KG1 (cell line): ENCODE measurements at places on chromosomes 16 and 17.

- no peak for DNase-seq
Observed at GRCh38 chr16:88116121-88116520, 164.9 kb downstream of the BANP start.

- no peak for DNase-seq
Observed at GRCh38 chr16:50377001-50377400, 8.2 kb upstream of the BRD7 start.

- DNase-seq, result no peak
Observed at GRCh38 chr16:56450275-56450985, 702 bp downstream of the NUDT21 start.

- DNase-seq, result no peak
Observed at GRCh38 chr16:75265911-75266701, 14.7 kb upstream of the BCAR1 start.

DNA sequence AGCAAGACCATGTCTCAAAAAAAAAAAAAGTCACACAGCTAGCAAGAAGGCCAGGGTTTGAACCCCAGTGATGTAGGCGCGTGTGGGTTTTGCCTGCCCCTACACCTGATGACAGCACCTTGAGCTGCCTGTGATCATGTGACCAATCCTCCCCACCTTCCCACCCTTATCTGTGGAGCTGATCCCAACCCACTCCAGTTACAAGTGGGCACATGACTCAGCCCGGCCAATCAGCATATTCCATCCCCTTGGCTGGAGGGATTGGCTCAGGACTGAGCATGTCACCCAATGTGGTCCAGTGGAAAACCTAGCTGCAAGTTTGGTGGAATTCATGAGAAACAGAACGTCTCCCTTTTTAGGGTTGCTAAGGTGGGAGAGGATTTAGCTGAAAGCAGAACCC, 6.6 kb downstream of the TMEM114 start:
- no peak for DNase-seq

DNA sequence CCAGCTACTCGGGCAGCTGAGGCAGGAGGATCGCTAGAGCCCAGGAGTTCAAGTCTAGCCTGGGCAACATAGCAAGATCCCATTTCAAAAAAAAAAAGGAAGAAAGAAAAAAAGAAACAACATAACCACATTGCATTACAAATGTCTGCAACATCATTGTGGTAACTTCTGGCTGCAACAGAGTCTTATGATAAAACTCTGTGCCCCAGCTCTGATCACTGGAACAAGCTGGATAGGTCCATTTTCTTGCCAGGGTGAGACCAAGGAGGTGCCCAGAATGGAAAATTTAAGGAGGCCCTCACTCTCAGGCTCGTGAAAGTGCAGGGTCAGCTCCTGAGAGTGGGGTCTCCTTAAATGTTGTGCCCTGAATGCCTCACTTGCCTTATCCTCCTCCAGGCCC, 37.8 kb upstream of the KDM8 start:
- DNase-seq, result no peak

DNA sequence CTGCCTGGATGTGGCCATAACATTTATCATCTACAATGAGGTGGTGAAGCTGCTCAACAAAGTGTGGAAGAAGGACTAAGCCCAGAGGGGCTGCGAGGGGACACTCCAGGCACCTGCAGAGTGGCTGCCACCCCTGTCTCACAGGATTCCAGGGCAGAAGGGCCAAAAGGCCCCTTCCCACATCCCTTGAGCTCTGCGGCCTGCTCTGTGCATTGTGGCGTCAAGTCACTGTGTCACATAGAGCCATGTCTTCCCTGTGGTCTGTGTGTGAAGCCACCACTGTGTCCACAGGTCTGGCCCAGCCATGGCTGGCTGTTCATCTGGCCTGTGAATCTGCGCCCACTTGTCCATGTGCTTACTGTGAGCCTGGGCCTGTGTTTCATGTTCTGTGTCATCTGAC, 1714.6 kb downstream of the TP53TG3F start:
- DNase-seq, result no peak

DNA sequence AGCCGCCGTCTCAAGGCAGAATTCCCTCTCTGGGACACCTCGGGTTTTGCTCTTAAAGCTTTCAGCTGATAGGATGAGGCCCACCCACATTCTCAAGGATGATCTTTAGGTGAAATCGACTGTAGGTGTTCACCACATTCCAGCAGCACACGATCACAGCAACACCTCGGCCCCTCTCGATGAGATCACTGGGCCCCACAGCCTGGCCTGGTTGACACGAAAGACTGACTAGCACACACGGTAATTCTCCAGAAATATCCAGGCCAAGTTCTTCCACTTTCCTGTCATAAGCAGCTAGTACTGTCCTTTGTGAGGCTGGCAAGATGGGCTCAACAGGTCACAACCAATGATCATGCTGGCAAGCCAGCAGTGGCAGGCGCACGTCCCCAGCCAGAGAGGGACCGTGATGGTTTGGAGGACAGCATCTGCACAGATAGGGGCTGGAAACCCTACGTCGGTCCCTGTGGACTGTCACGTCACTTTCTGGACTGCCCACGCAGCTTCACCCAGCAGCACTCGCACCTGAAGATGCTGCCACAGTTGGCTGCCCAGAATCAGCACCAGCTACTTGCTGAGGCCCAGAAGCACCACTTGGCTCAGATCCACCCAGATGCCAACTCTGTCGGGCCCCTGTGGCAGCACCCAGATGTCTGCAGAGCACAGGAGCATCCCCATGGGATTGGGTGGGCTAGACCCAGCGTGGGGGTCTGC, 17.4 kb downstream of the TMC6 start:
- no peak for DNase-seq

- DNase-seq, result no peak
Observed at GRCh38 chr16:64346080-64346479, 775.8 kb downstream of the CDH11 start.

- DNase-seq, result no peak
Observed at GRCh38 chr16:83343935-83344366, 463.8 kb upstream of the HSBP1 start.

DNA sequence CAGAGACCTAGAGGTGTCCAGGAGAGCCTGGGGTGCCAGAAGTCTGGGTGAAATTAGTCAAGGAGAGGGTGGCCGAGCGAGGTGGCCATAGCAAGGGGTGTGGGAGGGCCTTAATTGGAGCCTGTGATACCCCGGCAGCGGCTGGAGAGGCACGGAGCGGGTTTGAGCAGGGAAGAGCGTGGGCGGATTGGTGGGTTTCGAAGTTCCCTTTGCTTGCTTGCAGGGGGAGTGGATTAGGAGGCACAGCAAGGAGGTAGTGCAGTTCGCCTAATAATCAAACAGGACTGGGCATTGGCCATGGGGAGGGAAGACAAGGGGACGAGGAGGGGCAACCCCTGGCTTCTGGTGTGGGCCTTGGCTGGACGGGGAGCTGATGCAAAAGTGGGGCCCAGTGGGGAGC, 5.4 kb upstream of the FAM83G start:
- no peak for DNase-seq
